Adrenal gland (tissue), 19 donors: ENCODE measurements at places on chromosomes 6 and 20. TPM values are rescaled to one million over a fixed set of nuclear protein-coding genes. Genes with fewer than 3 reads are reported as not detected.
A peak's percentile ranks its signal among the peaks of the same experiment; 100 is the strongest.

The THBS2 gene
- 52.4 TPM for total RNA-seq

The GPR6 gene
- total RNA-seq: not detected

The TLDC2 gene
- 0.29 TPM for total RNA-seq

The CTCFL gene
- total RNA-seq: not detected

The TMEM244 gene
- not detected for total RNA-seq

The LEMD2 gene
- total RNA-seq: 65.5 TPM

The PKHD1 gene
- not detected for total RNA-seq

The MOXD1 gene
- 50.8 TPM for total RNA-seq

The KIAA1755 gene
- 1.9 TPM for total RNA-seq

DNA sequence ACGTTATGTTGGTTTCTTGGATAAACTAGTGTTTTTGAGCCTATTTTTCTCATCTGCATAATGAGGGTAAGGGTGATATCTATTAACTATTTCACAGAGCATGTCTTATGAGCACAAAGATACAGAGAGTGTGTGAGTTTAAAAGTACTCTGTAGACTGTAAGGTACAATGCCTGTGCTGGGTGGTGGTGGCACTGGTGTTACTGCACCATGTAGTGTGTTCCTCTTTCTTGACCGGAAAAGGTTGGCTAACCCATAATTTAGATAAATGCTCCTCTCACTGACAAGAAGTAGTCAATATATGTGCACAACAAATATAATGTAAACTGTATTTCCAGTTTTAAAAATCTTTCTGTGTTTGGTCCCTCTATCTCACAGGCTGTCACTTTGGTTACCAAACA lies 116.2 kb upstream of the MMS22L start:
- DNase-seq: no peak
- H3K4me3 ChIP-seq: no peak overlapping the region
- H3K36me3 ChIP-seq: no peaks in the 10 kb centered on the region
- no peak overlapping the region for H3K27ac ChIP-seq

GRCh38 chr6:18405477-18406293 lies 18.5 kb downstream of the RNF144B start:
- DNase-seq: no peak
- no peak overlapping the region for H3K4me3 ChIP-seq
- no peaks in the 10 kb centered on the region for H3K27me3 ChIP-seq
- no peak overlapping the region for H3K27ac ChIP-seq
- H3K4me1 ChIP-seq: no peaks in the 10 kb centered on the region

- no peak for DNase-seq
- no peak overlapping the region for H3K4me3 ChIP-seq
- H3K27me3 ChIP-seq: no peaks in the 10 kb centered on the region
- no peaks in the 10 kb centered on the region for H3K36me3 ChIP-seq
- no peaks in the 10 kb centered on the region for H3K4me1 ChIP-seq
- no peak overlapping the region for H3K27ac ChIP-seq
Observed at GRCh38 chr6:65646544-65646943, 60.5 kb downstream of the EYS start.

DNA sequence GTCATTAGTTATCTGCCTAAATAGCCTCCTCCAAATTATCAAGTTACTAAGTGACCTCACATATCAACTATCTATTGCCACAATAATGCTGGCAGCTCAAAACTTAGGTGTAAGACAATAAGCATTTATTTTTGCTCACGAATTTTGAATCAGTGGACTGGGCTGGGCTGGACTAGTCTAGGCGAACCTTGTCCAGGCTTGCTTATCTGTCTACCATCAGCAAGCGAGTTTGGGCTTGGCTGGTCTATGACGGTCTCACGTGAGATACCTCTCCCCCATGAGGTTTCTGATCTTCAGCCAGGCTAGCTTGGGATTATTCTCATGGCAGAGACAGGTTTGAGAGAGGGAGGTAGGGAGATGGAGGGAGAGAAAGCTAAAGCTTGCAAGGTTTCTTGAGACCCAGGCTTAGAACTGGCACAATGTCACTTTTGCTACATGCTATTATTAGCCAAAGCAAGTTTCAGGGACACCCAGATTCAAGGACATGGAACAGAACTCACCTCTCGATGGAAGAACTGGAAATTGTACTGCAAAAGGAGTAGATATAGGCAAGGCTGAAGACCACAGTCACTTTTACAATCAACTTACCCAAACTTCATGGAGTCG lies 80.9 kb downstream of the WASF1 start:
- H3K36me3 ChIP-seq: no peaks in the 10 kb centered on the region
- no peak overlapping the region for H3K27ac ChIP-seq
- H3K4me1 ChIP-seq: no peaks in the 10 kb centered on the region
- no peak for DNase-seq
- H3K27me3 ChIP-seq: no peaks in the 10 kb centered on the region
- no peak overlapping the region for H3K4me3 ChIP-seq

DNA sequence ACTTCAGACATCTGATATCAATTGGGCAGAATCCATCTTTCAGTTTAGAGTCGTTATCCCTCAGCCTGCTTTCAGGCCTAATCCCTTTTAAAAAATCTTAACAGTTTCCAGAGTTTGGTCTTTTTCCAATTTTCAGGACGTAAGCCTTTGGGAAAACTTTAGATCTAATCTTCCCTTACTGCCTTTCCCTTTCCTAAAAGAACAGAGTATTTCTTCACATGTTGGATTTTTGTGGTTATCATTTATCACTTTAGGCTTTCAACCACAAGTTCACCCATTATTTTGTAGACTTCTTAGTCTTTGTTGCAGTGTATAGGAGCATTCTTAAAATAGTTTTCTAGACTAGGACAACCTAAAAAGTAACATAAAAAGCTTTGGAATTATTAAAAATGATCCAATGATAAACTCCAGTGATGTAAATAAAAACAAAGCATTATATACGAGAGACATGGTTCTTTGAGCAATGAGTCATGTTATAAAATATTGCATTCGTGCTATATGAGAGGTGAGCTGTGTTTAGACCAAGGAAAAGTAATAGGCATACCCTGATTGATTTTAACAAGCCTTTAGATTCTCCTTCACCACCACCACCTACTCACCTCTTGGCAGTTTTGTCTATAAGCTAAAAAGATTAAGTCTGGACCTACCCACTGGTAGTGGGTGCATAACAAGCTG lies 90.4 kb upstream of the MCHR2 start:
- H3K4me1 ChIP-seq: no peaks in the 10 kb centered on the region
- no peak overlapping the region for H3K27ac ChIP-seq
- H3K36me3 ChIP-seq: no peaks in the 10 kb centered on the region
- no peak for DNase-seq

GRCh38 chr6:39048481-39049399 lies at the start of gene GLP1R:
Gene GLP1R, plus strand, starts transcription at chr6:39048781. Its CDS starts 60 bp downstream, at chr6:39048841.
- no peak within 1 kb of the TSS for H3K27ac ChIP-seq
- H3K4me3 ChIP-seq: no peak within 1 kb of the TSS
- no peaks in the 10 kb centered on the region for H3K36me3 ChIP-seq
- no peak for DNase-seq

DNA sequence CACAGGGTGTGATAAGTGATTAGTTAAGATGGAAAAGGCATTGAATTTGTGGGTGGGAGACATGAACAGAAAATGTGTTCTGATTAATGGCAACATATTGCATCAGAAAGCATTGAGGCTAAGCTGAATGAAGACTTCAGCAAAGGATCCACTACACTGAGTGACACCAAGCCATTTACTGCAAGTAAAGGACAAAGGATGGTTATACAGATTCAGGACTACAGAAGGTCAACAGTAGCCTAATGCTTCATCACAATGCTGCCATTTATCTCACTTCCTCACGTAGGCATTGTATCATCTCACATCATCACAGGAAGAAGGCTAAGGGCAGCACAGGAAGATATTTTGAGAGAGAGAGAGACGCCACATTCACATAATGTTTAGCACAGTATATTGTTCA lies 398.2 kb downstream of the COL12A1 start:
- no peaks in the 10 kb centered on the region for H3K27me3 ChIP-seq
- H3K4me3 ChIP-seq: no peak overlapping the region
- H3K27ac ChIP-seq: no peak overlapping the region
- no peaks in the 10 kb centered on the region for H3K4me1 ChIP-seq

DNA sequence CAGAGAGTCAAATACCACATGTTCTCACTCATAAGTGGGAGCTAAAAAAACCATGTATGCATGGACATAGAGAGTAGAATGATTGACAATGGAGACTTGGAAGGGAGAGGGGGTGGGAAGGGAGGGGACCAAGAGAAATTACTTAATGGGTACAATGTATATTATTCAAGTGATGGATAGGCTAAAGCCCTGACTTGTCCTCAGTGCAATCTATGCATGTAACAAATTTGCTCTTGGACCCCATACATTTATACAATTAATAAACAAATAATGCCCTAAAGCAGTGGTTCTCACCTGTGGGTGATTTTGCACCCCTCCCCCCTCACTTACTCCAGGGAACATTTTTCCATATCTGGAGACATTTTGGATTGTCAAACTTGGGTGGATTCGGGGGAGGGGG lies 33.5 kb upstream of the NEDD9 start:
- no peak for DNase-seq
- H3K36me3 ChIP-seq: no peaks in the 10 kb centered on the region
- no peak overlapping the region for H3K4me3 ChIP-seq

DNA sequence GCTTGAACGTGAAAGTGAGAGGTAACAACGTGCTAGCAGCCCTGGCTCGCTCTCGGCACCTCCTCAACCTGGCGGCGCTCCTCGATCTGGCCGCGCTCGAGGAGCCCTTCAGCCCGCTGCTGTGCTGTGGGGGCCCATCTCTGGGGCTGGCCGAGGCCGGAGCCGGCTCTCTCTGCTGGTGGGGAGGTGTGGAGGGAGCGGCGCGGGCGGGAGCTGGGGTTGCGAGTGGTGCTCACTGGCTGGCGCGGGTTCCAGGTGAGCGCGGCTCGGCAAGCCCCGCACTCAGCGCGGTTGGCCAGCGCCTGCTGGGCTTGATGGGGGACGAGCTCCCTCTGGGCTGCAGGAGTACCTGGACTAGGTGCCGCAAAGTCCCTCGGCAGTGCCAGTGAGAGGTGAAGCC lies 52.5 kb upstream of the RPS6KA2 start:
- no peak overlapping the region for H3K27ac ChIP-seq
- H3K27me3 ChIP-seq: no peaks in the 10 kb centered on the region
- H3K36me3 ChIP-seq: no peaks in the 10 kb centered on the region
- no peak overlapping the region for H3K4me3 ChIP-seq

DNA sequence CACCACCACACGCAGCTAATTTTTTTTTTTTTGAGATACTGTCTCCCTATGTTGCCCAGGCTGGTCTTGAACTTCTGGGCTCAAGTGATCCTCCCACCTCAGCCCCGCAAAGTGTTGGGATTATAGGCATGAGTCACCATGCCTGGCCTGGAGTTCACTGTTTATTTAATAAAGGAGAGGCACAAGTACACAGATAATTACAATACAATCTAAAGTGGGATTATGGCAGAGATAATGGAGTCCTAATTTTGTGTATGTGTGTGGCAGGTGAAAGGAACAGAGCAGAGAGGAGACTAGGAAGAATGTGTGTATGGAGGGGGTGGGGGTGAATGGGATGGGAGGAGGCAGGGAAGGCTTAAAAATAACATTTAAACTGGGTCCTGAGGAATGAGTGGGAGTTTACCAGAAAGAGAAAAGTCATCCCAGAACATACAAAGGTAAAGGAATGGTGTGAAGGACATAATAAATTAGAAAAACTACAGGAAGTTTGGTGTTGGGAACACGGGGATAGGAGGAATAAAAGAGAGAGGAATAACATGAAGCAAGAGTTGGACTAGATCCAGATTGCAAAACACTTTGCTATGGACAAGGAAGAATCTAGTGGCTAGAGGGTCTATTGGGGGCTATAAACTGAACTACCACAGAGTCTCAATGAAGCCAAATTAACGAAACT lies 4.4 kb downstream of the NCOA5 start:
- H3K4me3 ChIP-seq: no peak overlapping the region
- DNase-seq: no peak
- no peak overlapping the region for H3K27ac ChIP-seq

- no peaks in the 10 kb centered on the region for H3K27me3 ChIP-seq
- no peaks in the 10 kb centered on the region for H3K36me3 ChIP-seq
- no peak overlapping the region for H3K4me3 ChIP-seq
- no peak overlapping the region for H3K27ac ChIP-seq
Observed at GRCh38 chr6:56746767-56747504, 104.2 kb upstream of the DST start.

GRCh38 chr6:149940672-149940982 lies 1.2 kb upstream of the ULBP2 start:
- H3K36me3 ChIP-seq: no peaks in the 10 kb centered on the region
- H3K27me3 ChIP-seq: peaks cover 52% of the 10 kb centered on the region
- peaks cover 27% of the 10 kb centered on the region for H3K4me1 ChIP-seq

GRCh38 chr6:130969791-130970491 lies 93.1 kb downstream of the EPB41L2 start:
- H3K27ac ChIP-seq: peak overlapping the region; percentile 60
- H3K36me3 ChIP-seq: no peaks in the 10 kb centered on the region
- DNase-seq: no peak

DNA sequence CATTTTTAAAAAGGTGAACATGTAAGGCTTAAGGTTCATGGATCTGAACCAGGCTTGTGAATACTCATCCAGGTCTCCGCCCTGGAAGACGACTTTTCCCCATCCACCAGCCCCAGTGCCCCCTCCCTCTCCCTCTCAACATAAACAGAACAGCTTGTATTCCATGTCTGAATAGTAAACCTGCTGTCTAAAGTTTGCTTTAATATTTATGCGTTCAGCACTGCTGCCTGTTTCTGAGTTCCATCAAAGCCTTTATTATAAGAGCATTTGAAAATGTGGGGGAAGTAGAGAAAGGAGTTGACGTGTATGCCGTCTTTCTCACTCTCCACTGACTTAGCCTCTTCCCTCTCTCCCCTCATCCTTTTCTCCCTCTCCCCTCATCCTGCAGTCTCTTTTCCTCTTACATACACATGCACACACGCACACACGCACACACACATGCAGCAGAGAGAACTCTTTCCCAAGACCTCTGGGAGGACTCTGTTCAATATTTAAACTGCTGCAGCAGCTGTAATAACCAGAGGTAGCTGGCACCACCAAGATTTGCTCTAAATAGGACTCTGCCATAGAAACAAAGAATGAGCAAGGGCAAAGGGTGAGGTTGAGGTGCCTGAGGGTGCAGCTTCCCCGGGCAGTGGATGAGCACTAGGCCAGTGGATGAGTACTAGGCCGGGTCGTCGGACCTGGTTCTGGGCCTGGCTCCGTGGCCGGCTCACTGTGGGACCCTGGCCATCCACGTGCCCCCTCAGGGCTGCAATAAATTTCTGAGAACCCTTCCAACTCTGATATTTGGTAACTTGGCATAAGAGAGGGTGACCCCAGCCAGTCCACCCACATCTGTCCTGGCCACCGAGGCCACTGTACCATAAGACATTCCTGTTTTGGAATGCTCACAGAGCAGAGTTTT lies 35.4 kb upstream of the VSTM2L start:
- no peak for DNase-seq
- no peaks in the 10 kb centered on the region for H3K4me1 ChIP-seq
- no peak overlapping the region for H3K27ac ChIP-seq
- H3K36me3 ChIP-seq: no peaks in the 10 kb centered on the region
- no peaks in the 10 kb centered on the region for H3K27me3 ChIP-seq
- no peak overlapping the region for H3K4me3 ChIP-seq

- H3K36me3 ChIP-seq: no peaks in the 10 kb centered on the region
- H3K4me1 ChIP-seq: no peaks in the 10 kb centered on the region
- no peak overlapping the region for H3K4me3 ChIP-seq
- H3K27me3 ChIP-seq: no peaks in the 10 kb centered on the region
- H3K27ac ChIP-seq: no peak overlapping the region
Observed at GRCh38 chr6:148857798-148858390, 111.1 kb downstream of the UST start.
